ENCODE measurements at places on chromosomes 3 and 15.

GRCh38 chr15:47364230-47365141 is 352.8 kb upstream of the SEMA6D start:
- no peak for DNase-seq

DNA sequence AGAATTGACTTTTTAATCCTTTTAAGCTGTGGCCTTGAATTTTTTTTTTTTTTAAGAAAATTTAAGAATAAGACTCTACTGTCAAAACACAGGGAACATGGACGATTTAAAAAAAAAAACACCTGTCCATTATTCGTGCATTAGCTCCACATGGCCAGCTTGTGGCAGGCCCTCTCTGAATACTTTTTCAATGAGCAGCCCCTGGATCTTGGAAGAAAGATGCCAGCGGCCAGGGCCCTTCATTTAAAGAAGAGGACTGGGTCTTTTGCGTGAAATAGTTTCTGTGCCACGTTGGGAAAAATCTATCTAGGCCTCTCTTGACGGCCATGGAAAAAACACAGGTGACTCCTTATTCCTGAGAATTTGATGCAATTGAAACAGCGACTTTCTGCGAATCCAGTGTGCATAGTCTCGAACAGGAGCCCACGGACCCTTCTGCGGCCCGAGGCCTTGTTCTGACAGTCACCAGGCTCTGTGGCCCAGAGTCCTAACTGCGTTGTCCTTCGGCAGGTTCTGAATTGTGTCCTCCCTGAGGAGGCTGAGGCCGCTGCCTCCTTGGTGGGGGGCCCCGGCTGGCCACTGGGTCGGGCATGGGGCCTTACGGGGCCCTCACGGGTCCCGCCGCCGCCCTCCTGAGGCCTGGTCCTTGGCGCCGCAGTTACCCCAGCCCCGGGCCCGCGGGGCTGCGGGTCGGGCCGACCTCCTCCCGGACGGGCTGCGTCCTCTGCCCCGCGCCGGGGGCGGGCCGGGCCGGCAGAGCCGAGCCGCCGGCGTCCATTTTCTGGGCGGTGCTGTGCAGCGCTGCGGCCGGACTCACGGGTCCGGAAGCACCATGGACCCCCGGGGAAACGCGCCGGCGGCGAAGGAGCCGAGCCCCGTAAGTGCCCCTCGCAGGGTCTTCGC is 33.5 kb downstream of the ZBTB38 start:
- DNase-seq = no peak

DNA sequence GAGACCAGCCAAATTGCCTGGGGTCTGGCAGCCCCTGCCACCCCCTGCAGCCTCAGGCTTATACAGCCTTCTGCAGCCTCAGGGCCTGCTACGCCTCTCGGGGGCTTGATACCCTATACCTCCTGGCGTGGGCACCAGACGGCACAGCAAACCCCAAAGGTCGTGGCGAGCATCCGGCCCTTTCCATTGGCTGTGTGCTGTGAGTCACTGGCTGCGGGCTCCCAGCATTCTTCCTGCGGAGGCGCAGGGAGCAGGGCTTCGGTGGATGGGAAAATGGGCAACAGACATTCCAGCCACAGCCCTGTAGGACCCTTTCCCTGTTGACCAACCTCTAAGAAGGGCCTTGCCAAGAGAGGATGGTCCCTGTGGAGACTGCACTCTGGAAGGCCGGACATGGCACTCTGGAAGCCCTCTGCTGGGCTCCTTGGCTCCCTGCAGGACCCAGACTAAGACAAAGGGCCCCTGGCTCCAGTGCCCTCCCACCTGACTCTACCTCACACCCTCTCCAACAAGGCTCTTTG is 59.6 kb downstream of the ITGA11 start:
- no peak for DNase-seq

GRCh38 chr3:56952061-56952460 is 108.4 kb upstream of the SPATA12 start:
- no peak for DNase-seq

DNA sequence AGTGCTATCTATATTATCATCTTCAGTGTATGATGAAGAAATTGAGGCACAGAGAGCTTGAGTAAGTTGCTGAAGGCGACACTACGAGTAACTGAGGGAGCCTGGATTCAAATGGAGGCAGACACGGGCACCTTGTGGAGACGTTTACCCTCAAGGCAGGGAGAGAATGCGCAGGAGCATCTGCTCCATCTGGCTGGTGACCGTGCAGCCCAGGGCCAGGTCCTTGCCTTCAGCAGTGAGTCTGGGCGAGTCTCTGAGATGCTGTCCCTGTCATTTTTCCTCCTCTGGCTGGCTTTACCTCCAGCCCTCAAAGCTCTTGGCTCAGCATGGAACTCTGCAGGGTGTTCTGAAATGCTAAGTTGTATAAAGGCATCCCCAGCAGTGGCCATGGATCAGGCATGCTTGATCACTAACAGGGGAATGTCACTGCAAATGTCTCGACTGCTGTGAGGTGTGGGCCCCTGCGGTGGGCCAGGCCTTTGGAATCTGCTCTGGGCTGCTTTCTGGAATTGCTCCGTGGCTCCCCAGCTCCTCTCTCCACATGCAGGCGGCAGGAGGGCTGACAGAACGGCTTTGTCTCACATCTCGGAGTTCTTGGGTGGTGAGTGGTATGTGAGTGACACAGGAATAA is 19.7 kb downstream of the SPSB4 start:
- DNase-seq = no peak

DNA sequence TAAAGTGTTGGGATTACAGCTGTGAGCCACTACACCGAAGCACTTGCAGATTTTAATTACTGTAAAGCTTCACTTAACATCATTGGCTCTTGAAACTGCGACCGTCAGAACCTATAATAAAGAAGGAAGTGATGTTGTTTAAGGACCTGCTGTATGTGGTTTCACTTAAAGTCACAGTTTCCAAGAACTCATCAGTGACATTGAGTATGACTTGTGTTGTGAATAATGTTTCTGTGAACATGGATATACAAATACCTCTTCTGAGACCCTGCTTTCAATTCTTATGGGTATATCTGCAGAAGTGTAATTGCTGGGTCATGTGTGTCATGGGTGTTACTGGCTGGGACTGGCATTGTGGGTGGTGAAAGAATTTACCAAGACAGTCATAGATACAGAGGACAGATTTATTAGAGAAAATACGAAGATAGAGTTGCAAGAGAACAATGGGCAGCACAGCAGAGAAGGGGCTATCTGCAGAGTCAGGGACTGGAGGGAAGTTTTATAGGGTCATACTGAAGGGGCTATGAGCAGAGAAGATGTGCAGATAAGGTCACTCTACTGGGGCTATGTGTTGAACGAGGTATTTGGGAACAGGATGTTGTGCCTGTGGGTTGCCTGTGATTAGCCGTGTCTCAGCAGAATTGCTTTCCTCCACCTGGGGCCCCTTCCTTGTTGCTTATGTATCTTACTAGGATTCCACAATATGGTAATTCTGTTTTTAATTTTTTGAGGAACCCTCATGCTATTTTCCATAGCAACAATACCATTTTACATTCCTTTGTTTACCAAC is 4.5 kb downstream of the NDUFB5 start:
- DNase-seq = no peak

DNA sequence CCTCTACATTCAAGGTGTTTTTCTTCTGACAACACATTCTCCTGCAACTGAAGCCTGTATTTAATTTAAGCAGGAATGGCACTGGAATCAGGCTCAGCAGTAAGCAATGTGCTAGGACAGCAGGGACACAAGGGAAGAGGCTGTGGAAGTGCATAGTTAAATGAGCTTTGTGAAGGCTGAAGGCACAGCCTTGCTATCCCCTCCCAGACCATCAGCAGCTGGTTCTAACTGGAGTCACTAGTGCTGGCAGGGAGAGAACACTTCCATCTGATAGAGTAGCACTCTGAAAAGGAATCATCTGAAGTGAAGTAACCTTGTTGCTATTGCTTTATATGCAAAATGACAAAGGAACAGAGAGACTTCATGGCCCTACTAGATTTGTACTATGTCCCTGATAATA is 14.7 kb downstream of the UQCC5 start:
- DNase-seq = no peak

DNA sequence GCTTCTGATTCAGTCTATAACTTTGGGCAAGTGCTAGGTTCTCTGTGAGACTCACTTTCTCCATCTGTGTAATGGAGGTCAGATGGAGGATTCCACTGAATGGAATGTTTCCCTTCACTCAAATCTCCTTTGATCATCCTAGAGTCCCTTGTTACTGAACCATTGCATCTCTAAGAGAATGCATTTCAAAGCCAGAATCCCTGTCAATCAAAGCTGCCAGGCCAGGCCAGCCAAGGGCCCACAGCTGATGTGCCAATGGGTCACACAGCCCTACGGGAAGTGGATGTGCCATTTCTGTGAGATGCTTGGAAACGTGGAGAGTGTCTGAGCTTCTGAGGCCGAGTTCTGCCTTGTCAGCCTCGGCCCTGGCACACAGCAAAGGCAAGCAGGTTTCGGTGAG is 32.4 kb downstream of the SCN5A start:
- no peak for DNase-seq

GRCh38 chr3:46538803-46539442 is 27.2 kb downstream of the LRRC2 start:
- no peak for DNase-seq

DNA sequence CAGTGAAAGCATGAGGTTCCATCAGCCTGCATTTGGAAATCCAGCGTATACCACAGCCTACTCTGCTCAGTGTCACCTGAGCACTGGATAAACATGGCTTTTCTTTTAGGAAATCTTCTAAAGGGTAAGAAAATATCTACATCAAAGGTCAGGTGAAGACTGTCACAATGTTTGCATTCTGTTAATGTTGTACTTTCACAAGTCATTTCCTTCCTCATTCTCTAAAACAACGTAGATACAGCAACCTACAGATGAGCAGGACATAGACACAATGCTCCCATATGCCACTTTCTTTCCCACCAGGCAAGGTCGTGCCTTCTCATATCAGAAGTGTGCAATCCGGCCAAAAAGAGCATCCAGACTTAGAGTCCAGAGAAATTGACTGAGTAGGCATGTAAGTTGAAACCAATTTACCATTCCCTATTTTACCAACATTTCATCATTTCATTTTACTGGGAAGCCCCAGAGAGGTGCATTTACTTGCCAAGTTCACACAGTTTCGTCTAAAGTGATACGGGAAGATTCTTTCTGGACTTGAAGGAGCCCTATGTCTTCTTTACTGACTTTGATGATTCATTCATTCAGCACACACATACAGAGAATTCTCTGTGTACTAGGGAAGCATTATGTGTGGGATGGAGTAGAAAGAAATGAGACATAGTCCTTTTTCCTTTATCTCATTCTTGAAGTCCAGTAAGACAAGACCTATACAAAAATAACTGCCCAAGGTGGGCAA is 30.6 kb upstream of the LPP start:
- DNase-seq = no peak

- no peak for DNase-seq
Observed at GRCh38 chr3:8197384-8197783, 304.2 kb upstream of the LMCD1 start.

GRCh38 chr3:194129581-194130133 is 6.3 kb upstream of the HES1 start:
- no peak for DNase-seq
